ENCODE measurements at places on chromosomes 1 and 21.

DNA sequence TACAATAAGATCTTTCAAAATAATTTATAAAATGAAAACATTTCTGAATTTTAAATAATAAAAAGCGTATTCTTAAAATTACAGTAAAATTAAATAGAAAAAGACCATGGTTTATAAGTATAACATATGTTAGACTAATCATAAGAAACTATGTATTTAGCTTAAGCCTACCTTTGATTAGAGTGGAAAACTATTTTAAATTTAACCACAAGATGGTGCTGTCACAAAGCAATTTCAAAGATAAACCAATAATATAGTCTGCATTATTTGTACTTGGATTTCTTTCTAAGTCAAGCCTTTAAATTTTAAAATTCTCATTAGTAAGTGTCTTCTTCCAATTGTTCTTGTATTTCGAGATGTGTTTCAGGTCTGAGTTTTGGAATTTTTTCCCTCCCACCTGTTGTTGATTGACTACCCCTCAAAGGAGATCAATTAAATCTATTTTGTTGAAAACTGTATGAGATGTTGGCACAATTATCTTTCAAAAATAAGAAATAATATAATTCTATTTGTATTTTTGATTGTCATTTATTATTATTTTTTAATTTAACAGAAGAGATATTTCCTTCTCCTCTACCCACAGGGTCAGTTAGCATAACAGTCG lies 459.8 kb downstream of the KCNT2 start:
- no peak for DNase-seq

DNA sequence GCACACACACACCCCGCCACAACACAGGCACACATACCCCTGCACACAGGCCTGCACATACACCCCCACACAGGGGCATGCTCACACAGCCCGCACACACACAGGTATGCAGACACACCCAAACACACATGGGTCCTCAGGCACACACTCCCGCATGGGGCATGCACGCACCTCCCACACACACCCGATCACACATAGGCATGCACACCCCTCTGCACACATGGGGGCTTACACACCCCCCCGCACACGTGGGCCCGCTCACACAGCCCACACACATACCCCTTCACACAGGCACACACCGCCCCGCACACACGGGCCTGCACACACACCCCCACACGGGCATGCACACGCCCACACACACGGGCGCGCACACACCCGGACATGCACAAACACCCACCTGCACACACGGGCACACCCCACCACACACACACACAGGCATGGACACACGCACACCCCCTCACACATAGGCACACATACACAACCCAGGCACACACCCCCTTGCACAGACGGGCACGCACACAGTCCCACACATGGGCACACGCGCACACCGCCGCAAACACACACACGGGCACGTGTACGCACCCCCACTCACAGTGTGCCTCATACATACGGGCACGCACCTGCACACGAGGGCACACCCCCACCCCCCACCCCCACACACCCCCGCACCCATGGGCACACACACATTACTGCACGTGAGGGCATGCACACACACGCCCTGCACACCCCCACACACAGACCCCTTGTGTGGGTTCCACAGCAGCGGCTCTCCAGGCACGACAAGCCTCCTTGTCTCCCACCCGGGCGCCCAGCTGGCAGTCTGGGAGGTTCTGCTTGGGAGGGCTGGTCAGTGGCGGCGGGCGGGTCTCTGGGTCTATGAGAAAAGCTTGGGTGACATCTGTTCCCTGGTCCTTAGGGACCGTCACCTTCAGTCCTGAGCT lies 8.3 kb downstream of the ATAD3B start:
- no peak for DNase-seq

GRCh38 chr21:14875704-14876523 lies 188.9 kb downstream of the NRIP1 start:
- DNase-seq: no peak

DNA sequence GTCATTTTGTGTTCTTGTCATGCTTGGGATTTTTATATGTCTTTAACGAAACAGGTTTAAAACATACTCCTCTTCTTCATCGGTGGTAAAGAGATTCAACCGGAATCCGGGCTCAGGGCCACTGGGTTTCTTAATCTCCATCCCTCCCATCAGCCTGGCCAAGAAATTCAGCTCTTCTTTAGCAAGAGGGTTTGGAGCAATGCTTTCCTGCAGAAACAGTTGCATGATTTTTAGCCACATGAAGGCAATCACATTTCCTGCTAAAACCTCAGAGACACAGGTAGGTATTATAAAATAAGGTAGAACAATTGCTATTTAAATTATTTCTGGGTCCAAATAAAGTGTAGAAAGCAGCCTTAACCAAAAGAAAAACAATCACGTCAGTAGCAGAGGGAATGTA lies 22.7 kb upstream of the LSM10 start:
- no peak for DNase-seq

GRCh38 chr1:215055281-215055935 lies 27.1 kb upstream of the KCNK2 start:
- no peak for DNase-seq

- no peak for DNase-seq
Measured at GRCh38 chr1:178727014-178727895, 2.2 kb downstream of the RALGPS2 start.

- no peak for DNase-seq
Measured at GRCh38 chr1:203985044-203985443, 87.9 kb upstream of the SOX13 start.

DNA sequence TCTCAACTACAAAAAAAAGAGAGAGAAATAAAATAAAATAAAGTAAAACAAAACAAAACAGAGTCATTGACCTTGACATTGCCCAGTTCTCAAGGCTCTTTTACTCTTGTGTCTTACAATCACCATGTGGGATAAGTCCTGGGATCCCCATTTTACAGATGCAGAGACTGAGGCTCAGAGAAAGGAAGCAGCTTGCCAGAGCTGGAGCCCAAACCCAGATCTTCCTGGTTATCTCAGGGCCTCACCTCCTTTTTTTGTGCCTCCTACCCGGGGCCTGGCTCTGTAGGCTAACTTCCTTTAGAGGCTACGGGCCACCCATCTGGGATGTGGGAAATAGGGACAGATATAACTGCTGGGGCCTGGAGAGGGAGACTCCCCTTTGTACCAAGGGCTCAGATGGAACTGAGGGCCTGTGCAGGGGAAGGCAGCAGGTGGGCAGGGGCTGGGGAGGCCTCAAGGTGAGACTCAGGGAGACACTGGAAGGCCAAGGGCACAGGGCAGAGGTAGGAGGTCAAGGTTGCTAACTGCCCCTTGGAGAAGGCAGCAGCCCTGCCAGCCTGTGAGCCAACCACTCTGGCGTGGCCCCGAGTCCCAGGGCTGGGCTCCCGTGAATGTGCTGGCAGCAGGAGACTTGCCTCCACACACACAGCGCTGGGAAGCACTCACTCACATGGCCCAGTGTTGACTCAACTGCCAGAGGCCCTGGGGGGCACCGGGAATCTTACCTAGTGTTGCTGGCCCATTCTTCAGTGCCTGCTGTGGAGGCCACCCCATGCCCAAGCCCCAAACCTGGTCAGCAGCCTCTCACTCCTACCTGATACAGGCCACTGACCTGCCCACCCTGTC lies 6.5 kb upstream of the ECE1 start:
- no peak for DNase-seq

DNA sequence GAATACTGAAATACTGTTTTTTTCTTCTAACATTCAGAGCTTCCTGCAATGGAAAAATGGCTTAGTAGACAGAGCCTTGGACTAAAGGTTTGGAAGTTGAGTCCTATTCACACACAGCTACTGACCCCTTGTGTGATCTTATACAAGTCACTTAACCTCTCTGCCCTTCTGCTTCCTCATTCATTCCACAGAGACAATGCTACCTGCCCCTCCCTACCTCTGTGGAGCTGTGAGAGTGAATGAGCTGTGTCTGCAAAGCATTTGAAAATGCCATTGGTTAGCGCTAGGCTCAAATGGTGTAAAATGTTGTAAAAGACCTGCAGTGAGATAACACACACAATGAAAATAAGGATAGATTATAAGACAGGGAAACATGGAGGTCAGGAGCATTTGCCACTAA lies 214.4 kb downstream of the BARHL2 start:
- DNase-seq: no peak

GRCh38 chr1:174491606-174492005 lies 43.8 kb downstream of the GPR52 start:
- no peak for DNase-seq

DNA sequence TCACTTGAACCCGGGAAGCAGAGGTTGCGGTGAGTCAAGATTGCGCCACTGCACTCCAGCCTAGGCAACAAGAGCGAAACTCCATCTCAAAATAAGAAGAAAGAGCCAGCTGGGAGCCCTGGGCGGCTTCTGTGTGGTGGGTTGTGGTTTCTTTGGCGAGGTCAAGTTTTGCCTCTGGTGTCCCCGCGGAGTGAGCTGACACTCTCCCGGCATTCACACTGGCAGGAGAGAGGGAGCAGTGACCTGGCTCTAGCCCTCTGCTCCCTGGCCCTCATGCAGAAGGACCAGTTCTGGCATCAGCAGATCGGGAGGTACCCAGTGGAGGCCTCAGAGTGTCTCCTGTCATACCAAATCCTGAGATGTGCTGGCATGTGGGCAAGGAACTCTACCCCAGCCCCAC lies 81.0 kb upstream of the VAMP3 start:
- DNase-seq: no peak

DNA sequence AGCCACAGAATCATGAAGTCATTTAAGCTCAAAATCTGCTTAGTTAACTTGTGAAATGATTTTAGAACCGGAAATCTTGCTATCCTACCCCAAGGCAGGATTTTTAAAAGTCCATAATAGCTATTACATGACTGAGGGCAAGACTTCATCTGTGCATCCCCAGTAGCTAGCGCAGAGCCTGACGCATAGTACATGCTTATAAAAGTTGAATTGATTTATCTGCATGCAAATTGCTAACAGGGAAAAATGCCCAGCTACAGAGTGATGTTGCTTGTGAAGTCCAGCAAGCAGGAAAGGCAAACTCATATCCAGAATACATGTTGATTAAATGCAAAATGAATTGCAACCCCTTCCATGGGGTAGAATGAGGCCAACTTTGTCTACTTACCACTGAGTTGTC lies 8.1 kb upstream of the MAP1LC3C start:
- DNase-seq: no peak

GRCh38 chr1:116915086-116915661 lies 5.5 kb downstream of the PTGFRN start:
- peak; percentile 50 for DNase-seq

GRCh38 chr1:41704196-41704595 lies 214.5 kb downstream of the HIVEP3 start:
- no peak for DNase-seq

DNA sequence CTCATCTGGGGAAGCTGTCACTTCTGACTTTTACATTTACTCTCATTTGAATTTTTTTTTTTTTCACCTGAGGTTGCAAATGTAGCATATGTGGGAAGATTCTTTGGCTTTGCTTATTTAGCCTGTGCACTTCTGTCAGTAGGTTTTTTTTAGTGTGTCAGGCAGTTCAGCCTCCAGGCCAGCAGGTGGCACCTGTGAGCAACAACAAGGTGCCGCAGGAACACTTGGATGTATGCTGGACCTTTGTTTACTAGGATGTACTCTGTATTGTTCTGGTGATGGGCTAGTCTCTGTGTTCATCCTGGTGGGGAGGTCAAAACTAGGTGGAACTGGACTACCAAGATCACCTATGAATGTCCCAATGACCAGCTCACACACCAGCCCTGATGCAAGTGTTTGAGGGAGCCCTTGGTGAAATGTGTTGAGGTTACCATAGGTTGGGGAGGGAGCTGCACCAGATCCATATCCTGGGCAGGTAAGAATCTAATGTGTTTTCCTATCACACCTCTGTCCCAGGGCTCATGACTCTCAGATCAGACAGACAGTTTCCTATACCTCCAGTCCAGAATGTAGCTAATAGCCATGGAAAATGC lies 618.2 kb downstream of the BRINP3 start:
- DNase-seq: no peak

DNA sequence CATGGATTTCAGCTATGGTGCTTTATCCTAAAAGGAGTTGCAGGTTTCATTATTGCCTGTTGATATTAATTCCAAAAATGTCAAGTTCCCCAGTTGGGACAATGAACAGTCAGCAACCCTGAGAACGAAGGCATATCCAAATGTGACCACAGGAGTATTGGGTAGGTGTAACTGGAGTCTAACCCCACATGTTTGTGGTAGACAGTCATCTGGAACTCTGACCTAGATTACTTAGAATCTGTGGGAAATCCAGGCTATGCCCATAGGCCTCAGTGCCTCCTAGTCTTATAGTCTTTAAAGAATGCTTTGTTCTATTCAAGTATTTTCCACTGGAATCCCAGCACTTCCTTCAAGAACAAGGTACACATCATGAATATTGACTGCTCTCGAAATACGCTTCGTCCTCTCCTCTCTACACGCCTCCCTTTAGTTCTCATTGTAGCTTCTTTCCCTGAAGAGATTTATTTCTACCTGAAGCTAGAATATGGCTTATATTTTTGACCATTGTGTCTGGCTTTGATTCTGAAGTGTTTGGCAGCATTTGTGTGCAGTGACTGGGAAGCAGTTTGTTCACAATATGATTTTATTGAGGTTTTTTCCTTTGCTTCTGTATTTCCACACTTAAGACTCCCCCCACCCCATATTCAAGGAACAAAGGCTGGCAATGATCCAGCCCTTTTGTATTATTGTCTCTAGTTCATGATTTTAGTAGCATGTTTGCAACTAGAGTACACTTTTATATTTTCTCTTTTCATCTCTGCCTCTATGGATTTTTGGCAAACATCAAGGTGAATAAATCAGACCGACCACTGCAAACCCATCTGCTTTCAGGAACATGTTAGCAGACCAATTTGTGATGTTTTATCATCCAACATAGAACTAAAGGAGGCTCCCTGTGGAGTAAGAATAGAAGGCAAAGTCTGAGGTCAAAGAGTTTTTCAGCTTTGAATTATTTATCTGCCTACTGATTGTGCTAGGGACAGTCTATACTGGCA lies 178.6 kb downstream of the GPR52 start:
- peak; percentile 86 for DNase-seq

- DNase-seq: no peak
Measured at GRCh38 chr1:236812334-236813030, 17.4 kb downstream of the MTR start.

- no peak for DNase-seq
Measured at GRCh38 chr21:35206141-35207125, 157.3 kb upstream of the RUNX1 start.

Measured in NCI-H2227 treated with DMSO at 0.1 percent for 48 hours (cell line).